ENCODE measurements at places on chromosomes 7 and 10. TPM values are rescaled to one million over a fixed set of nuclear protein-coding genes. Genes with fewer than 3 reads are reported as not detected.

Gene IL6
- total RNA-seq = 0.22 TPM

Gene MYH16
- not detected for total RNA-seq

Gene DYNC1I1
- total RNA-seq = 66.8 TPM

Gene MRM2
- 14.5 TPM for total RNA-seq

Gene MYL10
- total RNA-seq = not detected

Gene DENND2A
- 26.3 TPM for total RNA-seq

Gene SOSTDC1
- 22.3 TPM for total RNA-seq

Gene LIPK
- not detected for total RNA-seq

- no peak for DNase-seq
- H3K4me3 ChIP-seq = no peak overlapping the region
- H3K27ac ChIP-seq = no peak overlapping the region
- no peaks in the 10 kb centered on the region for H3K27me3 ChIP-seq
- H3K4me1 ChIP-seq = no peaks in the 10 kb centered on the region
Observed at GRCh38 chr10:17780727-17781126, 28.4 kb upstream of the MRC1 start.

- no peak overlapping the region for H3K27ac ChIP-seq
- H3K36me3 ChIP-seq = no peaks in the 10 kb centered on the region
- no peak for DNase-seq
- no peaks in the 10 kb centered on the region for H3K27me3 ChIP-seq
- H3K4me3 ChIP-seq = no peak overlapping the region
- peaks cover 2% of the 10 kb centered on the region for H3K4me1 ChIP-seq
Observed at GRCh38 chr10:33524041-33524440, 189.6 kb upstream of the NRP1 start.

DNA sequence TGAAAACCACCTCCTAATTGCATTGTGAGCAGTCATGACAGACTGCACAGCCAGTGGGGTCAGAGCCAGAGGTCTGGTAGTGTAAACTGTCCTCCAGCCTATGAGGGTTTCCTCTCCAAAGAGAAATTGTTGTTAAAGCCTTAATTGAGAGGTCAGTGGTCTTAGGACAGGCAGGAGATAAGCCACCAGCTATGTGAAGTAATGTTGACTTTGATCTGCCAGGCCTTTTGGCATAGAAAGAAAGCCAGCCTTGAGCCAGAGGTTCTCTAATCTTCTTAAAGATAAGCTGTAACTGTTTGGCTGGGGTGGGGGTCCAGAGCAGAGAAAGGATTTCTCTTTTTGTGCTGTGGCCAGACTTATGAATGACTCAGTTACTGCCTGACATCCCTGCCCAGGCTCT is 248.4 kb downstream of the WDR11 start:
- H3K27me3 ChIP-seq = no peaks in the 10 kb centered on the region
- DNase-seq = no peak
- no peak overlapping the region for H3K27ac ChIP-seq
- H3K4me3 ChIP-seq = no peak overlapping the region
- no peaks in the 10 kb centered on the region for H3K4me1 ChIP-seq

DNA sequence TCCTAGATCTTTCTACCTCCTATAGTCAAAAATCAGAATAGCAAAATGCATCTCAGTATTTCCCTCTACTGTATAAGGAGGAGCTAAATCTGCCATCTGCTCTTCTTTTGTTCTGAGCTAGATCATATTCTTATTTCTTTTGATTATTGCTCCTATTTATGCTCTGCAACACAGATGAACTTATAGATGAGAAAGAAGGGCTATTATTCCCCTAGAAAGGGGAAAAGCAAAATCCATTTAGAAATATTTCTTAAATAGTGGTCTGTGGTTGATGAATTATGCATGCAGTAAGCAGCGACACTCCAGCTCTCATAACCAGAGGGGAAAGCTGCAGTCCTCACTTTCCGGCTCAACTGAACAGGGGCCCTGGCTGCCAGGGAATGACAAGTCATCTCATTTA is 207.3 kb upstream of the SORCS1 start:
- no peak overlapping the region for H3K4me3 ChIP-seq
- H3K27ac ChIP-seq = no peak overlapping the region
- H3K36me3 ChIP-seq = no peaks in the 10 kb centered on the region

DNA sequence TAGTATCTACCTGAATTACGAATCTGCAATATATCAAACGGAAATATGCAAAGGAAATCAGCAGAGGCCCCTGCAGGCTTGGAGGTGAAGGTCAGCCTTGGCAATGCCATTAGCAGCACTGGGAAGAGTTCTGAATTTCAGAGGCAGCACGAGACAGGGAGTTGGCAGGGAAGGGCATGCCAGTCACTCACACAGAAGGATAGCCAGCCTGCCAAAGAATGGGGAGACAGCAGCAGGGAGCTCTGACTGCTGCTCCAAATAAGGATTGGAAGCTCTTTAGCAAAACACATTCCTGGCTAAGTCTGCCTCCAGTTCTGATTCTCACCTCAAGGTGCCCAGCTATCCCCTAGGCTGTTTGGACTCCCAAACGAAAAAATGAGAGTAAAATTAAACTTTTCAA is 188.0 kb downstream of the PDE1C start:
- H3K27me3 ChIP-seq = no peaks in the 10 kb centered on the region
- no peak overlapping the region for H3K4me3 ChIP-seq
- no peak overlapping the region for H3K27ac ChIP-seq
- DNase-seq = peak; percentile 2

GRCh38 chr10:30736685-30737232 is 107.2 kb upstream of the LYZL2 start:
- H3K36me3 ChIP-seq = no peaks in the 10 kb centered on the region
- H3K27ac ChIP-seq = no peak overlapping the region
- peaks cover 12% of the 10 kb centered on the region for H3K4me1 ChIP-seq

DNA sequence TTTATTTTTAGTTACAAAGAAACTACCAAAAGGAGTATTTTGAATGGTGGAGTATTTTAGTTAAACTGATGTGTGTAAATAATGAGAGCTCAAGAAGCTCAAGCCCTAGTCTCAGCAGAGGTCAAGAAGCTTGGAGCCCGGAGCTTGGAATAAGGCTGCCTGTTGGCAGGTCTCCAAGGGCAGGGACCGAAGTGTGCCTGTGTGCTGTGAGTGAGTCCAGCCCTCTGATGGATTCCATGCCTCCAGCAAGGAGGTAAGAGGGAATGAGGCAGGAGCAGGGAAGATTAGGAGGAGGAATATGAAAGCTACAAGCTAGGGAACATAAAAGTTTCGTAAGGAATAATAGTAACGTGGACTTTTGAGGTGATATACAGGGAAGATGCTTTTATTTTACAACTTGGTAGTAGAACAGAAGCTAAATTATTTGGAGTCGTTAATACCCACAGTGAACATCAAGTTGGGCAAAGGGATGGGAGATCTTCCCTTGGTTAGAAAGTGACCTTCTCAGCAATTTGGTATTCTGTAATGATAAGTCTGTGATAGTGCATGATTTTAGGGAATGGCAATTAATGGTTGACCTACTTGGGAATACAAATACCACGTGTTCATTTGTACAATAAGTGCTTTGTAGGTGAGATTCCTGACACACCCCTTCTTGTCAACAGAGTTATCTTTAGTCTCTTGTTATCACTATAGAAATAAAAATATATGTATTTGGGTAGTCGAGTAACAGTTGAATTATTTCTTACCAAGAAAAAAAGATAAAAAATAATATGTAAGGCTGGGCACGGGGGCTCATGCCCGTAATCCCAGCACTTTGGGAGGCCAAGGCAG is 4.6 kb downstream of the SEC23IP start:
- no peak overlapping the region for H3K4me3 ChIP-seq
- no peak overlapping the region for H3K27ac ChIP-seq
- DNase-seq = no peak
- H3K4me1 ChIP-seq = peaks cover 11% of the 10 kb centered on the region
- H3K27me3 ChIP-seq = no peaks in the 10 kb centered on the region

GRCh38 chr10:6542999-6543430 is 37.1 kb downstream of the PRKCQ start:
- H3K36me3 ChIP-seq = no peaks in the 10 kb centered on the region
- H3K4me3 ChIP-seq = no peak overlapping the region
- no peaks in the 10 kb centered on the region for H3K27me3 ChIP-seq

DNA sequence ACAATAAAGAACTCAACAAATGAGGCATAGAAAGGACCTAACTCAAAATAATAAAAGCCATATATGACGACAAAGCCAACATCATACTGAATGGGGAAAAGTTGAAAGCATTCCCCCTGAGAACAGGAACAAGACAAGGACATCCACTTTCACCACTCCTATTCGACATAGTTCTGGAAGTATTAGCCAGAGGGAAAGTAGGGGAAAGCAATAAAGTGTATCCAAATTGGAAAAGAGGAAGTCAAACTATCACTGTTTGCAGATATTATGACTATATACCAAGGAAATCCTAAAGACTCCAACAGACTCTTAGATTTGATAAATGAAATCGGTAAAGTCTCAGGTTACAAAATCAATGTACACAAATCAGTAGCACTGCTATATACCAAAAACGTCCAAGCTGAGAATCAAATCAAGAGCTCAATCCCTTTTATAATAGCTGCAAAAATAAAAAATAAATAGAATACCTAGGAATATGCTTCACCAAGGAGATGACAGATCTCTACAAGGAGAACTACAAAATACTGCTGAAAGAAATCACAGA is 4.8 kb downstream of the ANXA7 start:
- no peaks in the 10 kb centered on the region for H3K27me3 ChIP-seq
- no peak for DNase-seq
- no peak overlapping the region for H3K27ac ChIP-seq
- H3K4me3 ChIP-seq = no peak overlapping the region

DNA sequence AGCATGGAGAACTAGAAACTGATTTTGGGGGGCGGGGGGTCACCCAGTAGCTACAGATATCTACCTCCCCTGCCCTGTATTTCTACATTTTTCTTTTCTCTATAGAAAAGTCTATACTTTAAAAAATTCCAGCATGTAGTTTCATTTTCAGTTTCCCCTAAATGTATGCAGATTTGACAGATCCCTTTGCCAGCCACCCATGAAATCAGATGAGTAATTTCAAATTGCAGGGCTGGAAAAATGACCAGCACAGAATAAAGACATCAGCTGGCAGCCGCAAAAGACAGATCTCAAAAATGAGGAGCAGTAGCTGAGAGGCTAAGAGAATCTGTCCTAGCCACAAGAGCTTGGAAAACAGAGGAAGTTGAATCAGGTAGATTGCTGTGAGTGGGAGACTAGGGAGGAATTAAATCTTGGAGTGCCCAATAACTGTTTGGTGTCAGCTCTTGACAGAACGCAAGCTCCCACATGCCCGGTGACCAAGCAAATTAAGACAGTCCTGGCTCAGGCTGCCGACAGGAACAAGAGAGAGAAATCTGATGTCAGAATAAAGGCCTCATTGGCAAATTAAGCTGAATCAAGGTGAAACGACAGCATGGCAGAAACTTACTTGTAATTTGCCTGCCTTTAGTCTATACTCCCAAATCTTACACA is 24.5 kb downstream of the ADRB1 start:
- DNase-seq = no peak
- H3K27ac ChIP-seq = no peak overlapping the region
- H3K4me1 ChIP-seq = peaks cover 7% of the 10 kb centered on the region
- H3K36me3 ChIP-seq = no peaks in the 10 kb centered on the region

DNA sequence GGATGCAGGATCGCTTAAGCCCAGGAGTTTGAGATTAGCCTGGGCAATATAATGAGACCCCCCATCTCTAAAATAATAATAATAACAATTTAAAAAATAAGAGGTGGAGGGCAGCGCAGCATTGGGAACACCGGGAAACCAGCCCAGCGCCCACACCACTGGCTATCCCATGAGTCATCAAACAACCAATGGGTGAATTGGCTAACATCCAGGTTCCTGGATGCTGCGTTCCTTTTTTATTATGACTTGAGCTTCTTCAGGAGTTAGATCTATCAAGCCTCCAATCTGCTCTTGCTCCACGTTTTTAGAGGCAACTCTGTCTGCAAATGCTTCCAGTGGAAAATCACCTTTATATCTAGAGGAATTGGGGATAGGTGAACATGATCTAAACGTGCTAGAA is 10.0 kb upstream of the LRRC4 start:
- no peaks in the 10 kb centered on the region for H3K36me3 ChIP-seq
- no peaks in the 10 kb centered on the region for H3K27me3 ChIP-seq
- peak overlapping the region; percentile 93 for H3K27ac ChIP-seq
- DNase-seq = no peak

DNA sequence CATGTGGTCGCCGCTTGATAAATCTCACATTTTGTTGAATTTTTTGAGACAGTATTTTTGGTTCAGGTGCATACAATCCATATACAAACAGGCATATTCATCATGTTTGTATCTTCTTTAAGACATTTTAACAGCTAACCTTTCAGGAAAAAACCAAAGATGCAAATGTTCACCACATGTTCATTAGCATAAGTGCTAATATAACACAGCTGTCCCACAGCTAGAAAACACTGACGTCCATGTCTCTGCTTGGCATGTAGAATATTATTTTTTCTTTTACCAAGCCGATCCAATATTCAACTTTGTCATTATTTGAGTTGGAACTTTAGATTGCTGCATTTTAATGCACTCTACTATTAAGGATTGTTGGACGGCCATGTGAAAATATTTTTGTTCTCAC is 31.2 kb downstream of the BMPER start:
- H3K4me1 ChIP-seq = peaks cover 5% of the 10 kb centered on the region
- H3K4me3 ChIP-seq = no peak overlapping the region
- no peaks in the 10 kb centered on the region for H3K27me3 ChIP-seq
- DNase-seq = no peak
- no peak overlapping the region for H3K27ac ChIP-seq

DNA sequence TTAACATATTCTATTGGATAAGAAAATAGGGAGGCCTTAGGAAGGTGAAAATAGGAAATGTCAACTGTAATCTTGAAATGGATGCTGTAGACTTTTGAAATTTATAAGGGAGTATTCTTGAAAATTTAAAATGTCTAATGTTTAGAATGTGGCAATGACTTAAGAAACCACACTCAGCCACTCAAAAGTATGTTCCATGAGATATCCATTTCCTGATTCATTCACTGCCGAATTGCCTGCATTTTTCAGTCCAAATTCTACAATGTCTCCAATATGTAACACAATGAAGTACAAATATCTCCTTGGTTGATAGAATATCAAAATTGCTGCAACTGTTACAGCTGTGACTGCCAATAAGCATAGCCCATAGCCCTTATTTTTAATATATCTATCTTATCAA is 25.9 kb downstream of the PRKG1 start:
- no peak overlapping the region for H3K4me3 ChIP-seq
- no peak overlapping the region for H3K27ac ChIP-seq
- no peaks in the 10 kb centered on the region for H3K4me1 ChIP-seq
- H3K27me3 ChIP-seq = no peaks in the 10 kb centered on the region
- no peak for DNase-seq

GRCh38 chr7:29328045-29328444 is 133.5 kb downstream of the CHN2 start:
- H3K27ac ChIP-seq = no peak overlapping the region
- DNase-seq = no peak
- no peaks in the 10 kb centered on the region for H3K27me3 ChIP-seq
- H3K4me3 ChIP-seq = no peak overlapping the region

GRCh38 chr10:546971-547590 is 142.4 kb downstream of the DIP2C start:
- peaks cover 42% of the 10 kb centered on the region for H3K4me1 ChIP-seq
- DNase-seq = peak; percentile 57
- H3K27ac ChIP-seq = no peak overlapping the region
- H3K4me3 ChIP-seq = no peak overlapping the region
- H3K36me3 ChIP-seq = peaks cover 7% of the 10 kb centered on the region

Data from spinal cord (tissue), 10 donors.